ENCODE measurements at places on chromosomes 7 and 10.

GRCh38 chr10:3068968-3069737 is 1.8 kb downstream of the PFKP start:
- DNase-seq: no peak

GRCh38 chr7:131122394-131122793 is 205.3 kb upstream of the MKLN1 start:
- DNase-seq: no peak

GRCh38 chr7:146659732-146660131 is 543.1 kb downstream of the CNTNAP2 start:
- no peak for DNase-seq

- no peak for DNase-seq
Observed at GRCh38 chr10:22438711-22439110, 93.4 kb downstream of the SPAG6 start.

DNA sequence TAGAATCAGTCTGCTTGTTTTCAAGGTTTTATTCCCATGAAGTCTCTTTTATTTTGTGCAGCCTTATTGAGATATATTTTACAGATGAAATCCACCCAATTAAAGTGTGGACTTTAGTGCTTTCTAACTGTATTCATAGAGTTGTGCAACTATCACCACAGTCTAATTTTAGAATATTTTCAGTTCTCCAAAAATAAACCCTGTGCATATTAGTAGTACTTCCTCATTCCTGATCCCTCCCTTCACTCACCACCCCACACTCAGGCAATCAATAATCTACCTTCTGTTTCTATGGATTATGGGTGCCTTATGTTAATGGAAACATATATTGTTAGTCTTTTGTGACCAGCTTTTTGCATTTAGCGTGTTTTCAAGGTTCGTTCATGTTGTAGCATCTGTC is 185.7 kb upstream of the TMEM72 start:
- no peak for DNase-seq

GRCh38 chr7:98193474-98194180 is 17.6 kb upstream of the BHLHA15 start:
- DNase-seq: no peak

DNA sequence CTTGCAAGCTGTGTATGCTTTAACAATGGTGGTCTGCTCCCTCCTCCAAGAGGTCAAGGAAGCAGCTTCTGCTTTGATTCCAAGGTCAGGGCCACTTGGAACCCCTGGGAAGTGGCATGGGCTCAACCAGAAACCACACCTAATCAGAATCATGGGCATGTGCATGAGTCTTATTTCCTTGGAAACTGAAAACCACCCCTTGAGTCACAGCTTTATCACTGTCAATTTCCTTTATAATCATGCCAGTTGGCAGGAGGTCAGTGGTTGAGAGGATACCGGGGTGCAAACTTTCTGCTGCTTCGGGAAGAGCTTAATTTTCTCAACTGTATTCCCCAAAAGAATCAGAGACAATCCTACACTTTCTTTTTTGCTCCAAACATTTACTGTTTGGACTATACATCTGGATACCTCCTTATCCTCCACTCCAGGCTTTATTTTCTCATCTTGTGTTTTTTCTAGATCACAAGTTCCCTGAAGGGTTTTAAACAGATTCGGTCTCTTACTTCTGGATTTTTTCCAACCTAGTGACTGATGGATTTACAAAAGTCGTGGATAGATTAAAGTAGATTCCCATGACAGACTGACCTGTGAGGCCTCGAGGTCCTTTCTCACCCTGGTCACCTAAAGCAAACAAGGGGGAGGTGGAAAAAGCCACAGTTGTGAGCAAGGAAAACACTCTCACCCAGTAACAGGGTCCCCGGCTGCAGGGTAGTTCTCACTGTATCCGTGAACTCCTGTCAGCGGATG is 36.0 kb downstream of the COL17A1 start:
- DNase-seq: no peak

DNA sequence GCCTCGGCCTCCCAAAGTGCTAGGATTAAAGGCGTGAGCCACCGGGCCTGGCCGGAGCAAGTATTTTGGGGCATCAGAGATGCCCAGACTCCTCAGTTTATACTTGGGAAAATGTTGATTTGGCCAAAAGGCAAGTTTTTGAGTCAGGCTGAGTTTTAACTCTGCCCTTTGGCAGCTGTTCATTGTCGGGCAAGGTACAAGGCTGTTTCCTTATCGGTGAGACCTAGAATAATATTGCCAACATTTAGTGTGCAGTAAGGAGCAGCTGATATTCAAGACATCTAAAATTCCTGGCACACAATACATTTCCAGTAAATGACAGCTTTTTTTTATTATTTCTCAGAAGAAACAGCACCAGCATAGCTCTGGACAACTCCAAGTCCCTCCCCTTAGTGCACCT is 147.6 kb upstream of the C7orf33 start:
- DNase-seq: no peak

DNA sequence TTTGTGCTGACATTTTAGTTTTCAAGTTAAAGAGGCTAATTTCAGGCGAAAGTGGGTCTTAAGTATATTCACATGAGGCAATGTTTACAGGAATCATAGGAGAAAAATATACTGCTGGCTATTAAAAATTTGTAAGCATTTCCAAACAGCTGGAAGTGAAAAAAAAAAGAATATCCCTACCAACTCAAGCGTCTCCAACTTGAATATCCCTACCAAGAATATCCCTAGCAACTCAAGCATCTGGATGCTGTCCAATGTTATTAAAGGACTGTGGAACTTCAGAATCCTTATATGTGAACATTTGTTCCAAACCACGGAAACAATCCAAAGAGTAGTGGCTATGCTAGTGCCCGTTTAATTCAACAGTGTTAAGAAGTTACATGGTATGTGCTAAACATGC is 1303.0 kb downstream of the GATA3 start:
- DNase-seq: no peak

DNA sequence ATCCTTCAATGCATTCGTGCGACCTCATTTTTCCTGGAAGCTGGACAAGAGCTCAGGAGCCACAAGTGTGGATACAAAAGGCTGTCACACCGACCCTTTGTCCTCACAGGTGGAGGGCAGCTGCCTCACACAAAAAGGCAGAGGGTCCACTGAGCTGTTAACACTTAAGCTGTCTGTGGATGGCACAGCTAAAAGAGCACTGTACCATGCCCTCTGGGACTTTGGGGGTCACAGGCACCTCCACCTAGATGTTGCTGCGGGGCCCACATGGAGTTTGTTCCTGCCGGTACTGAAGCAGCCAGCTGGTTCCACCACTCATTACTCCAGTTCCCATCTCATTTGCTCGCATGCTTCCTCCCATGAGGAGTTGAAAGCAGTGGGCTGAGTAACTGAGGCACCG is 57.0 kb downstream of the STRA8 start:
- DNase-seq: no peak

DNA sequence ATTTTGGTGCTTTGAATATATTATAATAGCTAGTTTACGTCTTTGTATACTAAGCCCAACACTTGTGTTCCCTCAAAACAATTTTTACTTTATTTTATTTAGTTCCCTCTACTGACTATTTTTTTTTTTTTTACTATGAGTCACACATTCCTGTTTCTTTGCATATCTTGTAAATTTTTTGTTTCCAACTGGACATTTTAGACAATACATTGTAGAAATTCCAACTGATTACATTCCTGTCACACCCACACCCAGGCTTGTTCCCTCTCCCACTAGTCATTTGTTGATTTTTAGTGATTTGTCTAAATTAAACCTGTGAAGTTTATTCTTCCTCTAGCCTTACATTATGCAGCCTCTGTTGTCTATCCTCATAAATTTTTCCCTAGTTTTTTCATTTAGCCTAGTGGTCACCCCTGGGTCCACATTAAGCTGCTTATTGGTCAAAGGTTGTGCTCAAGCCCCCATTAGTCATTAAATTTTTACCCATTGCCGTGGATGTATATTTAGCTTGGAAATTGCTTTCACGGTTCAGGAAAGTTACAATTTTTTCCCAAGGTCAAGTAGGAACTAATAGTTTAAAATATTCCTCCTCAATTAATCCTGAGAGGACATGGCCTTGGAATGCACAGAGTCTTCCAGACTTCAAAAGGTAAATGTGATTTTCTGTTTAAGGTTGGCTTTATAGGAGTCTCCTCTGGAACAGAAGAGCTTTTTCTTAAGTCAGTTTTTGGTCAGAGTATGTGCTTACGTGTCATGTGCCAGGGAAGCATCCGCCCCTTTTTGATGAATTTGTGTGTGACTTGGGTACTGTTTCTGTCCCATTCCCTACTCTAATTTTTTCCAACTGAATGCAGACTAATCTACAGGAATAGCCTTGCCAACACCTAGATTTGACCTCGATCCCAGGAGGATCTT is 207.6 kb upstream of the TMEM72 start:
- no peak for DNase-seq
